Activated CD4-positive, alpha-beta T cell treated with anti-CD3 and anti-CD28 coated beads for 24 hours (primary cell): ENCODE measurements at places on chromosomes 2 and 18.

DNA sequence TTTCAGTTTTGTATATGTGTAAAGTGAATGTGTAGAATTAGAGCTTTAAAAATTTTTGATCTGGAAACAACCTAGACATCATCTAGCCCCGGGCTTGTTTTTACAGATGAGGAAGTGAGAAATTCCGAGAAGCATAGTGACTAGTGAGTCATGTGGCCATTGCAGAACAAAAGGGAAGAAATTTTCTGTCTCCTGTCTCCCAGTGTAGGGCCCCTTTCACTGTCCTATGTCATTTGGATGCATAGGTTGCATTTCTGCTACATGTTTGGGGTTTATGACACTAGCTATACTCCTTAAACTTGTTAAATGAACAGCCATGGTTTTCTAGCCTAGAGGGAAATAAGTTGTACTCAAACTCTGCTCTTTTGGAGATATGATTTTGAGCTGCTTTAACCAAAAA is 84.6 kb downstream of the PLCL1 start:
- no peak for DNase-seq

GRCh38 chr2:101793277-101793969 is 95.9 kb downstream of the MAP4K4 start:
- DNase-seq: no peak

GRCh38 chr18:78981394-78981831 is 1.8 kb downstream of the SALL3 start:
- no peak for DNase-seq

GRCh38 chr2:140679752-140680151 is 1451.1 kb downstream of the LRP1B start:
- no peak for DNase-seq

GRCh38 chr18:48317781-48318381 is 91.3 kb downstream of the ZBTB7C start:
- no peak for DNase-seq

- no peak for DNase-seq
Observed at GRCh38 chr18:35728676-35729075, 147.1 kb downstream of the GALNT1 start.

DNA sequence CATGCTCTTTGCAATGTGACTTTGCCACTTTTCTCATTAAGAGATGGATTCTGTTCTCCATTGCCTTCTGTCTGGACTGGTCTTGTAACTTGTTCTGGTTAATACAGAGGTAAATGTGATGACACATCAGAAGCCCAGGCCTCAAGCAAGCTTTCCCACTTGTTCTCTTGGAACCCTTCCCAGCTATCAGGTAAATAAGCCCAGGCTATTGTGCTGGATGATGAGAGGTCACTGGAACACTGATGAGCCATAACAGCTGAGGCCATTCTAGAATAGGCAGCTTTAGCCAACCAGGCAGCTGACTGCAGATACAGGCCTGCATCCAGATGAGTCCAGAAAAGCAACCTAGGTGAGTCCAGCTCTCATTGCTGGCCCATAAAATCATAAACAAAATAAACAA is 1007.0 kb upstream of the ACVR2A start:
- DNase-seq: no peak

GRCh38 chr2:96241900-96242611 is 23.7 kb downstream of the TMEM127 start:
- DNase-seq: no peak

GRCh38 chr2:73944714-73945113 is 18.0 kb downstream of the DGUOK start:
- no peak for DNase-seq

DNA sequence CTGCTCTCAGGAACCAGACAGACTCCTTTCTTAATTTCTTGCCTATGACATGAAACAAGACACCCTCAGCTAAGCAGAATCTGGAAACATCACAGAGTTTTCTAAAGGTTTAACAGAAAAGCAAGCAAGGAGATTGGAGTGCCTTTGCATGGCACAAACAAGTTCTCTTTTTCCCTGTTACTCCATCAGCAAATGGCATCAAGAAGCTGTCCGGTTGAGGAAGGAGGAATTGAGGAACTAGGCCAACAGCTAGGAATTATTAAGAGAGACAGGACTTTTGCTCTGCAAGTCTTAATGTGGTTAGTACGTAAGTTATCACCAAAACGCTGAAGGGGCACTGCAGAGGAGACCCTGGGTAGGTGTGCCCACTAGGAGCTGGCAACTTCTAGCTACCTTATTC is 53.2 kb downstream of the NEB start:
- DNase-seq: no peak

DNA sequence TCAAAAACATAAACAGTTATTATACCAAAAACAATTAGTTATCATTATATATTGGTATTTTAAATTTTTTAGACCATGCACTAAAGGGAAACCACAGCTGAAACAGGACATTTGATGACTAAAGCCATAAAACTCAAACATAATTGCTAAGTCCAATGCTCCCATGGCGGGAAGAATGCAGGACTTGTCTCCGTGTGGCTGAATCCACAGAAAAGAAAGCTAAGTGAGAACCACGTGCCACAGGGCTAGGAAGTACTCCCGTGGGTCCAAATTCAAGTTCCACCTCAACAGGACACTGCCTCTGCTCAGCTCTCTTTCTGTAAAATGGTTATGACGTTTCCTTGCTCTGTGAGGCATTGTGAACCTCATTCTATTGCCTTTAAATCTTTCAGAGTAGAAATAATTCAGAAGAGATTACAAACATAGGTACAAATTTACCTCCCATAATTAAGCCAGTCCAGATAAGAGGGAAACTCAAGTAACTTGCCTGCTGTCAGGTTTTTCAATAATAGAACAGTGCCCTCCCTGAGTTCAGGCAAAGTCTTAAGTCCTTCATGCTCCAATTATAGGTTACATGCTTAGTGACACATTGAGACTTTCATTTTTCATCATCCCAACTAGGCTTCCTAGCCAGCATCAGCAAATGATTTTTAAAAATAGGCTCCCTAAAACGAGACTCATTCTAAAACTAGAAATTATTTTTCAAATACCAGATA is 36.7 kb downstream of the FTCDNL1 start:
- DNase-seq: no peak

DNA sequence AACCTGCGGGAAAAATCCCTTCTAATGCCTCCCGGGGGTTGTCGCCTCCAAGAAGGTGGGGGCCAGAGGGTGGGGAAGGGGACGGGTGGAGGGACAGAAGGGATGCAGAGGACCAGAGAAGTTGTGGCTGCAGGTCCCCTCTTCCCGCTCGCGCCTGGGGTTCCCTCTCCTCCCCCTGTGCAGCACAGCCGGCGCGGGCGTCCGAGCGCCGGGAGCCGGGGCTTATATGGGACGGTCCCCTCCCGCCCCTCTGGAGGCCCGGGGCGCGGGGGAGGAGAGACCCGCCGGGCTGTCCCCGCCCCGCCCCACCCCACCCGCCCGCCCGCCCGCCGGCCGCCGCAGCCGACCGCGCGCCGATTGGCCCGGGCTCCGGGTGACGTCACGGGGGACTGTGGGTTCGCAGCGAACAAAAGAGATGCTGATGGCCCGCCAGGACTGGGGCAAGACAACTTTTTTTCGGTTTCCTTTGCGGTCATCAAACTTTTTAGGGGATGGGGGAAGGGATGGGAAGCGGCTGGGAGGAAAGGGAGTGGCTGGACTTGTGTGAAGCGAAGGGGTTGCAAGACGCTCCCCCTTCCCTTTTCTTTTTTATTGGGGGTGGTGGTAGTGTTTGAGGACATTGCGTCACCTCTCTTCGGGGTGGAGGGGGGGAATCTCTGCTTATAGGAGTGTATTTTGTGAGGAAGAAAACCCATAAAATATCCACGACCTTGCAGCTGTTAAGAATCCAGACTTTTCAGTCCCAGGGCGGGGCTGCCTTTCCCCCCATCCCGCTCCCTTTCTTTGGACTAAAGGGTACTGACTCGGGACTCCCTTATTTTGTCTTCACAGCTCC is at the start of gene FN1:
TSS of gene FN1 (minus strand) at position 199 of the 835 bp plus-strand sequence. CDS start 266 bp downstream, outside the sequence.
- no peak for DNase-seq

- DNase-seq: no peak
Observed at GRCh38 chr18:51123481-51123880, 74.0 kb downstream of the MEX3C start.

DNA sequence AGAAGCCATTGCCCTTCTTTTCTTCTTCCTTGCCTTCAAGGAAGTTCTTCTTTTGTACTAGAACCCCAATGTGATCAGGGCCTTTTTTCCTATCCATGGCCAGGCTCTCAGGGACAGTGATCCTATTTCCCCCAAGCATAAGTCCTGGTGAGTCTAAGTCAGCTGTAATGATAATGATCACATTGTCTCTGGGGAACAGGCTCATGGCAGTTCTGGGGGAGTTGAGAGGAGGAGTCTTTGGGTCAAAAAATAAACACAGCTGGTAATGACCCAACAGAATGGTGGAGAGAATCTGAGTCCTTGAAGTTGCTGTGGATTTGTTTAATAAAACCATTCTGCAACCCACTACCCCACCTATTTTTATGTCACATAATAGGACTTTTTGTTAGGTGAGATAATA is 96.6 kb downstream of the SOCS6 start:
- DNase-seq: no peak

DNA sequence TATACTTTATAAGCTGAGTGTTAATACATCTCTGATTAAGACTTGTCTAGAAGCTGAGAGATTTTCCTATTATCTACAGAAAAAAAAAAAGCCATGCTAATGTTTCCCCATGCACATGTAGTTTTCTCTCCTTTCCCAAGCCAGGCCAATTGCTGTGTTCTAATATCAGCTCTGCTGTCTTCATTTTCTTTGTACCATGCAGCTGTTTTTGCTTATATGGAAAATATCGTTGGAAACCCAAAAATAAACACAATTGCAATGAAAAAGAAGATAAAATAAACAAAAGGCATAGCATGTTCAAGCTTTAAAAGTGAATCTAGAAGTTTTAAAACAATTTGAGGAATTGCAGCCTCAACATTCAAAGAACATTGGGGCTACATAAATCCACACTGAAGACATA is 817.4 kb upstream of the ACVR2A start:
- no peak for DNase-seq

DNA sequence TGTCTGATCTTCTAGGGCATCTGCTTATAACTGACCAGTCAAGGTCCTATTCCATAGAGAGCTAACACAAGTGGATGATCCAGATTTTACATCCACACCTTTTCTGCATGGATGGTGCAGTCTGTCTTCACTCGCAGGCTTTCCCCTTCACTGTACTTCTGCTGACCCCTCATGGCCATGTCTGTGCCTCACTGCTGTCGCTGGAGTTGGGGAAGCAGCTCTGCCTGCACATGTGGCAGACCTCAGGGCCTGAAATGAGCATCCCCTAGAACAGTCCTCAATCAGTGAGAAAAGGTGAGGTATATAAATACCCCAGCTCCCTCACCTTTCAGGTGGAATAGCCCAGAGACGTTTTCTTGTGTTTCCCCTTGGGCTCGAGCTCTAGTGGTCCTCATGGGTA is 233.8 kb downstream of the ANKRD36B start:
- DNase-seq: no peak

DNA sequence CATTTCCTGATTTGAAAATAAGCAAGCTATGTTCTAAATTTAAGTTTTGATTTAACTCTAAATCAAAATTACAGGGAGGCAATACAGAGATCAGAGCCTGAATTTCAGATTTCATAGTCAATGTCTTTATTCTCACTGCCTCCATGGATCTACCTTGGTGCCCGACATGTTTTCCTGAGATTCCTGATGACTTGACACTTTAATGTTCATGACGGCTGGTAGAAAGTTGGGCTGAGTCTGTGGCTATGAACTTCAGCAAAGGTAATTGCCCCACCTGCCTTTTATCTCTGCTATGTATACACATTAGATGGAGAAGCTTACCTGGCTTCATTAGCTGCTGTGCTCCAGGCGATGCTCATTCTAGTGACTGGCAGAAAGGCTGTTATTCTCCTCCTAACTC is 1390.5 kb upstream of the CELF4 start:
- no peak for DNase-seq

GRCh38 chr2:22600156-22600555 is 784.8 kb upstream of the KLHL29 start:
- no peak for DNase-seq

- no peak for DNase-seq
Observed at GRCh38 chr2:158202161-158202815, 100.6 kb downstream of the UPP2 start.

DNA sequence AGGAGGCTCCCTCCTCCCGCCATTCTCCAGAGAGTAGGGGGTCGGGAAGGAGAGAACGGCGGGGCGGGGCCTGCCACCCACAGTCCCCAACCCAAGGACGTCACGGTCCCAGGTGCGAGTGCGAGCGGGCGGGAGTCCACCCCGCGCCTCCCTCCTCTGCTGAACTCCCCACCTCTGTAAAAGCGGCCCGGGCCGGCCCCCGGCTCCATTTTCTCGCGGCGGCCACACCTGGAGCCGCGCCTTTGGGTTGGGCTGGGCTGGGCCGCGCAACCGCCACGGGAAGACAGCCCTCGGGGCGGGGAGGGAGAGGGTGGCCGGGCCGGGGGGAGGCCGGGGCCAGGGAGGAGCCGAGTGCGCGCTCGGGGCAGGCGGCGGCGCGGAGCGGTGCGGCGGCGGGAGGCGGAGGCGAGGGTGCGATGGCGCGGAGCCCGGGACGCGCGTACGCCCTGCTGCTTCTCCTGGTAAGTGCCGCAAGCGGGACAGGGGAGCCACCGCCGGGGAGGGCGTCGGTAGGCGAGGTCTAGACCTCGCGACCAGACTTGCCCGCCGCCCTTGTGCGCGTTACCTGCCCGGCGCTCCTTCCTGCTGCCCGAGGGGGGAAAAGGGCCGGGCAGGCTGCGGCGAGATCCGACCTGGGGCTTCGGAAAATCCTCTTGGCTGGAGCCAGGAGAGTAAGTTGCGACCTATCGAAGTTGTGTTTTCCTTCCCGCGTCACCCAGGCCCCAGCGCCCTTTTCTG is at the start of gene DSG2:
TSS of gene DSG2 (plus strand) at position 342 of the 738 bp plus-strand sequence. CDS start at position 417, 75 bp downstream.
- peak; percentile 8 for DNase-seq

- no peak for DNase-seq
Observed at GRCh38 chr18:71583252-71583651, 960.9 kb downstream of the CBLN2 start.

GRCh38 chr2:219252084-219252483 is 959 bp upstream of the TUBA4B start:
- no peak for DNase-seq

DNA sequence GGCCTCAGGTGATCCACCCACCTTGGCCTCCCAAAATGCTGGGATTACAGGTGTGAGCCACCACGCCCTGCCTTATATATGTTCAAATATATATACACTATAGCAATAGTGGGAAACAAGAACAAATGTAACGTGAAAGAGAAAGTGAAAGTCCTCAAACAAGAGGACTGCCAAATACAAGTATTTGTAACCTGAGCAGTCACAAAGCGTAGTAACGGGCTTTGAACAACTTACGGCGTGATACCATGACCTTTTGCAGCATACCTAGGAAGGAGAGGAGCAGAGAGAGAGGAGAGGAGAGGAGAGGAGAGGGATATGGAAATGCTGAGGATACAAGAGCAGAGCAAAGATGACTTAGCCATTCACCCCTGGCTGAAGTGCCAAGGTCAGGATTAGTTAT is 113.8 kb upstream of the RGPD4 start:
- no peak for DNase-seq

- DNase-seq: no peak
Observed at GRCh38 chr18:6557770-6558248, 143.1 kb upstream of the L3MBTL4 start.

- DNase-seq: no peak
Observed at GRCh38 chr2:86023366-86023712, 82.3 kb downstream of the POLR1A start.
